Ascending aorta (tissue), 2 donors: ENCODE measurements at places on chromosomes 5 and 9. TPM values are rescaled to one million over a fixed set of nuclear protein-coding genes. Genes with fewer than 3 reads are reported as not detected.
A peak's percentile ranks its signal among the peaks of the same experiment; 100 is the strongest.

DNA sequence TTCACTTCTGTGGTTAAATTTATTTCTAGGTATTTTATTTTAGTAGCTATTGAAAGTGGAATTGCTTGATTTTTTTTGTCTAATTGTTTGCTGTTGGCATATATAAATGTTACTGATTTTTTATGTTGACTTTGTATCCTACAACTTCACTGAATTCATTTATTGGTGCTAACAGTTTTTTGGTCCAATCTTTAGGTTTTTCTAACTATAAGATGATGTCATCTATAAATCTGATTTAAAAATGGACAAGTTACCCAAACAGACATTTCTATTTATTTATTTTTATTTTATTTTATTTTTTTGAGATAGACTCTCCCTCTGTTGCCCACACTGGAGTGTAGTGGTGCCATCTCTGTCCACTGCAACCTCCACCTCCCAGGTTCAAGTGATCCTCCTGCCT lies 162.3 kb downstream of the COX7C start:
- no peaks in the 10 kb centered on the region for H3K27me3 ChIP-seq
- H3K4me1 ChIP-seq, result no peaks in the 10 kb centered on the region
- H3K4me3 ChIP-seq, result no peak overlapping the region
- no peak for DNase-seq
- no peaks in the 10 kb centered on the region for H3K36me3 ChIP-seq
- no peak overlapping the region for H3K27ac ChIP-seq

GRCh38 chr5:157575381-157576020 lies at the start of gene ADAM19:
Gene ADAM19 (minus strand): TSS chr5:157575775. CDS start chr5:157575696, 79 bp downstream.
- H3K27ac ChIP-seq, result peak within 1 kb of the TSS; percentile 82
- no peaks in the 10 kb centered on the region for H3K27me3 ChIP-seq
- peaks cover 10% of the 10 kb centered on the region for H3K4me1 ChIP-seq
- peak; percentile 79 for DNase-seq

DNA sequence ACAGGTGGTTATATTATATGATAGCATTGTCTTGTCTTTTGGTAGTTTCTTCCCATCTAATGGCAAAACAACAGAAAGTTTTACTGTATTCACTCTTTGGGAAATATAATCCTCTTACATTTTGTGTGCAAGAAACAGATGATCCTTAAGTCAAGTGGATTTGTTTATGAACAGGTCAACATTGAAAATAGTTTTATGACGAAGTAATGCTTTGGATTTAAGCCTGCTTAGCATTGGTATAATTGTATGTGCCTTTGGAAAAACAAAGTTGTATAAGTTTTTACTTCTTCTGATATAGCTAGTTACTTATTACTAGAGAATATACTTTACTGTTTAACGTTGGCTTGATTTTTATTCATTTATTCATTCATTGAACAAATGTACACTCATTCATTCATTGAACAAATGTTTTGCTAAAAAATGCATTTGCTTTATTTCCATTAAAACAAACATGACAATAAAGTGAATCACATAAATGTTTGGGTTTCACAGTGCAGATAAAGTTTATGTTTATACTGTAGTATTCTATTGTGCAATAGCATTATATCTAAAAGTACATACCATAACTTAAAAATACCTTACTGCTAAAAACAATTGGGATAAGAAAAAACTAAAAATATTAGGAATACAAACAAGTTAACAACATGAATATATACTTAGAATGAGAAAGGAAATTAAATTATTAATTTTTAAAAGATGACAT lies 12.3 kb downstream of the SGCD start:
- no peak for DNase-seq
- peaks cover 2% of the 10 kb centered on the region for H3K36me3 ChIP-seq
- no peaks in the 10 kb centered on the region for H3K27me3 ChIP-seq
- no peaks in the 10 kb centered on the region for H3K4me1 ChIP-seq
- no peak overlapping the region for H3K27ac ChIP-seq

GRCh38 chr5:172420235-172420939 lies 33.9 kb downstream of the SH3PXD2B start:
- H3K27ac ChIP-seq, result peak overlapping the region; percentile 71
- peak overlapping the region; percentile 19 for H3K4me3 ChIP-seq
- no peaks in the 10 kb centered on the region for H3K27me3 ChIP-seq

DNA sequence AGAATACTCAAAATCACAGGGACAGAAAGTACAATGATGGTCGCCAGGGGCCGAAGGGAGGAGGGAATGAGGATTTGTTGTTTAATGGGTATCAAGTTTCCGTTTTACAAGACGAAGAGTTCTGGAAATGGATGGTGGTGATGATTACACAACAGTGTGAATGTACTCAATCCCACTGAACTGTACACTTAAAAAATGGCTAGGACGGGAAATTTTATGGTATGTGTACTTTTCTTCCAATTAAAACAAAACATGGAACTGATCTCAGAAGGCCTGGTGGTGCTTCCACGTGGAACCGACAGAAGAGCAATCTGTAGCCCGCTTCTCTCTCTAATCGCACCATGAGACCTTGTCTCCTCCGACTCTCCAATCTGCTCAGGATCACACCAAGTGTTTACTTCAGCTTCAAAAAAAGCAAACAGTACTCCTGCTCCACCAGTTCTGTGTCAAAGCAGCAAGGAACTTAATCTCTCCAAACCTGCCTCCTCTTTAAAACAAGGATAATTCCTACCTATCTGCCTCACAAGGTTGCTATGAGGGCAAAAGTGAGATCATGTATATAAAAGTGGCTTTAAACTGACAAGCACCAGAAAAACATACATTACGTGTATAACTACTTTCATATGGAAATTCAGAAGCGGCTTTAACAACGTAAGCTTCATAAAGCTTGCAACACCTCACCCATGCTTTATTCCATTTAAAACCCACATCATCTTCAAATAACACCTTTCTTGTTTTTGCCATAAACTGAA lies 2.1 kb downstream of the ECPAS start:
- H3K27ac ChIP-seq, result peak overlapping the region; percentile 97
- H3K36me3 ChIP-seq, result no peaks in the 10 kb centered on the region
- H3K27me3 ChIP-seq, result no peaks in the 10 kb centered on the region
- peak overlapping the region; percentile 92 for H3K4me3 ChIP-seq
- DNase-seq, result no peak

- H3K27ac ChIP-seq, result no peak overlapping the region
- H3K27me3 ChIP-seq, result no peaks in the 10 kb centered on the region
- no peaks in the 10 kb centered on the region for H3K36me3 ChIP-seq
- no peak for DNase-seq
Observed at GRCh38 chr5:16755641-16756040, 138.8 kb upstream of the RETREG1 start.

DNA sequence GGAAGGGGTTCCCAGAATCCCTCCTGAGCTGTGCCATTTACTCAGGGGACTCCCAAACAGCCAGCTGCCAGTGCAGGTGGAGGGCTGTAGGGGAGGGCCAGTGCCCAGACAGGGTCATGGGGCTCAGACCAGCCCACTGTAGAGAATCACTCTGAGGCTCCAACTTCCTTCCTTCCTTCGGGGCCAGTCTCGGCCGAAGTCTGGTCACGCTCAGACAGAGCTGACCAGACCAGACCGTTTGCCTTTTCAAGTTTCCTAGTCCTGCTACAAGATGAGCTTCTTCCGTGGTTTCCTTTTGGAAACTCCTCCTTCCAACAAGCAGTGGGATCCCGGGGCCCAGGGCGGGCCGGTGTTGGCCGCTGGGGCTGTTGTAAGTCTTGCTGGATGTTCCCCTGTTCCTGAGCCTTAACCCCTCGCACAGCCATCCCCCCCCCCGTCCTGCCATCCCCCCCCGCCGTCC lies 52.6 kb downstream of the SAR1B start:
- peaks cover 46% of the 10 kb centered on the region for H3K36me3 ChIP-seq
- H3K4me3 ChIP-seq, result no peak overlapping the region
- H3K27me3 ChIP-seq, result no peaks in the 10 kb centered on the region
- peaks cover 9% of the 10 kb centered on the region for H3K4me1 ChIP-seq

DNA sequence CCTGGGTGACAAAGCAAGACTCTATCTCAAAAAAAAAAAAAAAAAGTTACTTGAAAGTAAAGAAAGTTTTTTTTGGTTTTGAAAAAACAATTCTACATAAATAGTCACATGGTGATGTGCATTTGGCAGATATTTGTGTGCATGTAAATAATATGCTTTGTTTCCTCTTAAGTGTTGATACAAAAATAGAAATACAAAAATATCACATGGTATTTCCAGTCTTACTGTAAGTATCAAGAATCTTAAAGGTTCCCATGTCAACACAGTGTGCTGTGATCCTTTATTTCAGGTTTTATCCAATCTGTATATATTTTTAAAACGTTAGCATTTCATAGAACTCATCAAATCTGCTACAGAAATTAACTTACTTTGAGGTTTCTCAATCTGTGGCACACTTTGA lies 521.9 kb downstream of the TLE4 start:
- H3K4me1 ChIP-seq, result no peaks in the 10 kb centered on the region
- H3K27ac ChIP-seq, result no peak overlapping the region
- H3K4me3 ChIP-seq, result no peak overlapping the region
- DNase-seq, result no peak
- H3K27me3 ChIP-seq, result no peaks in the 10 kb centered on the region

- DNase-seq, result no peak
- no peaks in the 10 kb centered on the region for H3K36me3 ChIP-seq
- no peaks in the 10 kb centered on the region for H3K4me1 ChIP-seq
- H3K27me3 ChIP-seq, result no peaks in the 10 kb centered on the region
- H3K27ac ChIP-seq, result no peak overlapping the region
Observed at GRCh38 chr9:34810187-34810524, 100.2 kb upstream of the CCL21 start.

GRCh38 chr9:137813167-137813566 lies 64.4 kb upstream of the CACNA1B start:
- H3K36me3 ChIP-seq, result peaks cover 72% of the 10 kb centered on the region
- no peaks in the 10 kb centered on the region for H3K27me3 ChIP-seq
- H3K4me1 ChIP-seq, result no peaks in the 10 kb centered on the region
- H3K4me3 ChIP-seq, result no peak overlapping the region
- DNase-seq, result no peak

The PCDHAC2 gene
- total RNA-seq, result not detected

The TMEM232 gene
- not detected for total RNA-seq

The ZNF879 gene
- 38.8 TPM for total RNA-seq

The SLC6A7 gene
- not detected for total RNA-seq

The NEUROG1 gene
- total RNA-seq, result not detected

The BTNL3 gene
- total RNA-seq, result not detected

The MAMDC2 gene
- 3.4 TPM for total RNA-seq
